Activated CD4-positive, alpha-beta T cell treated with anti-CD3 and anti-CD28 coated beads, Interleukin-2, amount 10 ng/mL, durations not matched to agents 7 days and 5 days (primary cell): ENCODE measurements at places on chromosomes 13 and 19. TPM values are rescaled to one million over a fixed set of nuclear protein-coding genes. Genes with fewer than 3 reads are reported as not detected.

DNA sequence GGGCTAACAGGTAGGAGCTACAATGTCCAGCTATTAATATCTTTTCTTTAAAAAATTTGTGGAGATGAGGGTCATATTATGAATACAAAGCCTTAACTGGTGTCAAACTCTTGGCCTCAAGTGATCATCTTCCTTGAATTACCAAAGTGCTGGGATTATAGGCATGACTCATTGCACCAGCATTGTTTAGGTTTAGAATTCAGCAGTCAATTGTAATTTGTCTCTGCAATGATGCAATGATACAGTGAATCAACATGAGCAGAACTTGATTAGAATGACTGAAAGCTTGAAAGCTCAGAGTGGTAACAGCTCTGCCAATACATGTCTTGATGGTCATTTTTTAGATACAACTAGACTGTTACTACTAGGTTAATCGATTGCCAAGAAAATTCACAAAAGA lies 752.8 kb upstream of the MIR17HG start:
- no peak overlapping the region for H3K27ac ChIP-seq
- no peaks in the 10 kb centered on the region for H3K36me3 ChIP-seq
- H3K4me1 ChIP-seq, result no peaks in the 10 kb centered on the region
- H3K4me3 ChIP-seq, result no peak overlapping the region
- H3K27me3 ChIP-seq, result no peaks in the 10 kb centered on the region

DNA sequence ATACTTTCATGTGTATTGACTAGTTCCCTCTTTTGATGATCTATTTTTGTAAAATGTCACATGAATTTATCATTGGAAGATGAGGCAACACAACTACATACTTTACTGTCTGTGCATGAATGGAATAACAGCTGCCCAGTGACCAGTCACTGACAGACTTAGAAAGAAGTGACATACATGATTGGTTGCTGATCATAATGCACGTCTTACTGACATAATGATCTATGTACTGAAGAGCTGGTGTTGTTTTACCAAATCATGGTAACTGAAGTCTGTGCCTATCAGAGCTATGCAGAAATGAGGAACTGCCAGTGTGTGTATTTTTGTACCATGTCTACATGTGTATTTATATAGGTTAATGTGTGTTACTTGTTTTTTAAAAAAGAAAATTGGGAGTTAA lies 26.5 kb downstream of the GPR18 start:
- no peak overlapping the region for H3K4me3 ChIP-seq
- H3K27ac ChIP-seq, result peak overlapping the region; percentile 16
- no peaks in the 10 kb centered on the region for H3K27me3 ChIP-seq
- peaks cover 41% of the 10 kb centered on the region for H3K36me3 ChIP-seq

DNA sequence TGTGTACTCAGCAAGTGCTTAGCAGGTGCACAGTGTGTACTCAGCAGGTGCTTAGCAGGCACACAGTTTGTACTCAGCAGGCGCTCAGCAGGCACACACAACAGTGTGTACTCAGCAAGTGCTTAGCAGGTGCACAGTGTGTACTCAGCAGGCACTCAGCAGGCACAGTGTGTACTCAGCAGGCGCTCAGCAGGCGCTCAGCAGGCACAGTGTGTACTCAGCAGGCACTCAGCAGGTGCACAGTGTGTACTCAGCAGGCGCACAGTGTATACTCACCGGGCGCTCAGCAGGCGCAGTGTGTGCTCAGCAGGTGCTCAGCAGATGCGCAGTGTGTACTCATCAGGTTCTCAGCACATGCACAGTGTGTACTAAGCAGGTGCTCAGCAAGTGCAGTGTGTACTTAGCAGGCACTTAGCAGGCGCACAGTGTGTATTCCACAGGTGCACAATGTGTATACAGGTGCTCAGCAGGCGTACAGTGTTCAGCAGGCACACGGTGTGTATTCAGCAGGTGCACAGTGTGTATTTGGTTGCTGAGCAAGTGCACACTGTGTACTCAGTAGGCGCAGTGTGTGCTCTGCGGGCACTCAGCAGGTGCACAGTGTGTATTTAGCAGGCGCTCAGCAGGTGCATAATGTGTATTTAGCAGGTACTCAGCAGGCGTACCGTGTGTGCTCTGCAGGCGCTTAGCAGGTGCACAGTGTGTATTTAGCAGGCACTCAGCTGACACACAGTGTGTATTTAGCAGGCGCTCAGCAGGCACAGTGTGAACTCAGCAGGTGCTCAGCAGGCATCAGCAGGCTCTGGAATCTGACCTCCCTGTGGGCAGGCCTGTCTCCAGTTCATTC lies 15.1 kb downstream of the CRTC1 start:
- no peak for DNase-seq
- no peak overlapping the region for H3K4me3 ChIP-seq
- H3K27ac ChIP-seq, result peak overlapping the region; percentile 94
- peaks cover 27% of the 10 kb centered on the region for H3K4me1 ChIP-seq

DNA sequence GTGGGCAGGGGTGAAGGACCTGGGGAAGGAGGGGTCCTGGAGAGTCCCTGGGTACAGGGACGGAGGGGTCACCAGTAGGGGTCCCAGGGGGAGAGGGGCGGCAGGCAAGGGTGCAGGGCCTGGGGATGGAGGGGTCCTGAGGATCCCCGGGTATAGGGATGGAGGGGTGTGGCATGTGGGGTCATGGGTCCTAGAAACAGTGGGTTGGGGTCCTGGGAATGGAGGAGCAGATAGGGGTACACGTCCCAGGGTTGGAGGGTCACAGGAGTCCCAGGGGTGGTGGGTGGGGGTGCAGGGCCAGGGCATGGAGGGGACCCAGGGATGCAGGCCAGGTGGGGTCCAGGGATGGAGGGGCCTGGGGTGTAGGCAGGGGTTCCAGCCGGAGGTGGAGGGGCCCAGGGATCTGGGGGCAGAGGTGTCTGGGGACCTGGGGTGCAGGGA lies 1.4 kb downstream of the BTBD2 start:
- no peaks in the 10 kb centered on the region for H3K27me3 ChIP-seq
- no peak overlapping the region for H3K27ac ChIP-seq
- no peak for DNase-seq
- H3K4me3 ChIP-seq, result peak overlapping the region; percentile 75

- H3K4me3 ChIP-seq, result no peak overlapping the region
- H3K4me1 ChIP-seq, result no peaks in the 10 kb centered on the region
- DNase-seq, result peak; percentile 88
These were observed 7.7 kb upstream of the TMEM161A start for GRCh38 chr19:19145684-19146608.

DNA sequence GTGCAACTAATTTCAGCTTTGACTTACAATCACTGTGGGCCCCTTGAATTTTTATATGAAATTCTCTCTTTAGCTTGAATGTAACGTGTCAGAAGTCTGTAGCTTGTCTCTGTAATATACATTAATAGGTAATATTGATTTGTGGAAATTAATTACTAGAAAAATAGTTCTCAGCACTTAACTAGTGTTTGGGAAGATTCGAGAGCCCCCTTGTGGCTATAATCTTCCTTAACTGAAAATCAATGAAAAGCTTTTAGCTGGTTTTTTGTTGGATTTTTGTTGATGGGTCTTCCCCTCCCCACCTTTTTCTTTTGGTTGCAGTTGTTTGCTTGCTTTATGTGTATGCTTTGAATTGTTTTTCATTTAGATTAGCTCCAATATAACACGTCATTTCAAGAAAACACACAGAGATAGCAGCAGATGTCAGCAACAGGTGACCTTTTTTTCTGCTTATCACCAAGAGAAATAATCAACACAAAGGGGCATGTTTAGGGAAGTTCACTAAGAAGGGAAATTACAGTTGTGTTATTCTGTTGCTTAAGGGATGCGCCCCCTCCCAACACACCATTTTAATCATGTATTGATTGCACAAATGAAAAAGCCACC lies 176.8 kb downstream of the OXGR1 start:
- no peaks in the 10 kb centered on the region for H3K27me3 ChIP-seq
- no peak overlapping the region for H3K27ac ChIP-seq
- H3K36me3 ChIP-seq, result no peaks in the 10 kb centered on the region
- no peaks in the 10 kb centered on the region for H3K4me1 ChIP-seq
- H3K4me3 ChIP-seq, result no peak overlapping the region

The PTH2 gene
- total RNA-seq, result 0.52 TPM

The ZNF563 gene
- total RNA-seq, result 3.9 TPM

The LILRA1 gene
- not detected for total RNA-seq

The KCNC3 gene
- total RNA-seq, result 3.4 TPM

The FUT3 gene
- total RNA-seq, result not detected
